ENCODE measurements at places on chromosomes 16 and 17. TPM values are rescaled to one million over a fixed set of nuclear protein-coding genes. Genes with fewer than 3 reads are reported as not detected.

GRCh38 chr16:3348547-3349167 lies 7.0 kb upstream of the OR2C1 start:
- H3K27ac ChIP-seq, result no peak overlapping the region
- no peaks in the 10 kb centered on the region for H3K36me3 ChIP-seq
- H3K27me3 ChIP-seq, result no peaks in the 10 kb centered on the region

DNA sequence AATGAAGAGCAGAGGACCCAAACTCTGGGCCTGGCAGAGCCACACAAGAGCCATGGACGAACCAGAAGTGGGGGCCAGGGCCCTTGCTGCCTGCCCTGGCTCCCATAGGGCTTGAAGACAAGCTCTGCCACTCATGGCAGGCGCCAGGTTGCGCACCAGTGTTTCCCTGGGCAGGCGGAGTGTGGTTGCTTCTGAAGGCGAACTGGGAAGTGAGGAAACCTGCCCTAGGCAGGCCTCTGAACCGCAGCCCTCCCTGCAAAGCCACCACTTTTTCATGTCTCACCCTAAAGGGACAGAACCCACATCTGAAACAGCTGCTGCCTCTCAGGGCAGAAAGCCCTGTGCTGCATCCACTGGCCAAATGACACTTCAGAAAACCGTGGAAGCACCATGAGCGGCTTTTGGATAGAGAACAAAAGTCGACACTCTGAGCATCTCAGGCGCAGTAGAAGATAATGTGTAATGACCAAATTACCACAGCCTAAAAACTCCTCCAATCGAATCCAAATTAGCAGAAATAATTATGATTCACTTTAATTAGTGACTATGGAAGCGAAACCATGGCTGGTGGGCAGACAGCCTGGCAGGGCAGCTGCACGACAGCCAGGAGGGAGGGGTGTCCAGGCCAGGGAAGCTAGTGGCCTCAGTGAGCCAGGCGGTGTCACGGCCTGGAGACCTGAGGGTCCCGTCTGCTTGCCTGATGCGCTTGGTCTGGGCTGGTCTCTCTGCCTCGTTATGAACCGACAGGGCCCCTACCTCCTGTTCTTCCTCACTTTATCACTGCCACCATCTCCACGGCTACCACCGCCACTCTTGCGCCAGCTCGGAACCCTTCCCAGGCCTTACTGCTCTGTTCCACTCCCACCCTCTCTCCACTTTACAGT lies 59.1 kb downstream of the PRMT7 start:
- H3K36me3 ChIP-seq, result no peaks in the 10 kb centered on the region
- DNase-seq, result no peak
- no peaks in the 10 kb centered on the region for H3K4me1 ChIP-seq
- H3K4me3 ChIP-seq, result no peak overlapping the region

The ARHGDIG gene
- total RNA-seq, result 1.7 TPM

GRCh38 chr16:54268340-54268739 lies 18.2 kb downstream of the IRX3 start:
- H3K36me3 ChIP-seq, result no peaks in the 10 kb centered on the region
- H3K4me3 ChIP-seq, result no peak overlapping the region
- H3K27me3 ChIP-seq, result no peaks in the 10 kb centered on the region
- no peak overlapping the region for H3K27ac ChIP-seq
- H3K4me1 ChIP-seq, result no peaks in the 10 kb centered on the region

The MAP1LC3B gene
- 55.9 TPM for total RNA-seq

GRCh38 chr17:57092171-57092570 lies 7.1 kb downstream of the AKAP1 start:
- H3K4me1 ChIP-seq, result peaks cover 91% of the 10 kb centered on the region
- H3K27me3 ChIP-seq, result no peaks in the 10 kb centered on the region
- no peak for DNase-seq
- peak overlapping the region; percentile 93 for H3K27ac ChIP-seq
- no peaks in the 10 kb centered on the region for H3K36me3 ChIP-seq

The AOC3 gene
- total RNA-seq, result 108 TPM

- no peaks in the 10 kb centered on the region for H3K4me1 ChIP-seq
- H3K4me3 ChIP-seq, result no peak overlapping the region
- no peak for DNase-seq
- H3K27me3 ChIP-seq, result no peaks in the 10 kb centered on the region
Measured at GRCh38 chr17:13756763-13757162, 155.0 kb upstream of the HS3ST3A1 start.

GRCh38 chr16:7185689-7186088 lies 147.0 kb upstream of the RBFOX1 start:
- DNase-seq, result no peak
- no peaks in the 10 kb centered on the region for H3K4me1 ChIP-seq
- H3K36me3 ChIP-seq, result no peaks in the 10 kb centered on the region
- no peak overlapping the region for H3K4me3 ChIP-seq

GRCh38 chr16:29820730-29821642 lies 724 bp downstream of the MVP start:
- H3K27me3 ChIP-seq, result no peaks in the 10 kb centered on the region
- peak overlapping the region; percentile 68 for H3K4me3 ChIP-seq
- DNase-seq, result no peak
- H3K36me3 ChIP-seq, result peaks cover 19% of the 10 kb centered on the region
- H3K4me1 ChIP-seq, result peaks cover 89% of the 10 kb centered on the region
- peak overlapping the region; percentile 81 for H3K27ac ChIP-seq

The SLC47A1 gene
- 0.17 TPM for total RNA-seq

- H3K27ac ChIP-seq, result no peak overlapping the region
- no peak overlapping the region for H3K4me3 ChIP-seq
- no peaks in the 10 kb centered on the region for H3K27me3 ChIP-seq
- peaks cover 90% of the 10 kb centered on the region for H3K36me3 ChIP-seq
- DNase-seq, result no peak
- peaks cover 4% of the 10 kb centered on the region for H3K4me1 ChIP-seq
Measured at GRCh38 chr17:56893503-56893902, 20.3 kb downstream of the TRIM25 start.

The PGS1 gene
- 30.7 TPM for total RNA-seq

DNA sequence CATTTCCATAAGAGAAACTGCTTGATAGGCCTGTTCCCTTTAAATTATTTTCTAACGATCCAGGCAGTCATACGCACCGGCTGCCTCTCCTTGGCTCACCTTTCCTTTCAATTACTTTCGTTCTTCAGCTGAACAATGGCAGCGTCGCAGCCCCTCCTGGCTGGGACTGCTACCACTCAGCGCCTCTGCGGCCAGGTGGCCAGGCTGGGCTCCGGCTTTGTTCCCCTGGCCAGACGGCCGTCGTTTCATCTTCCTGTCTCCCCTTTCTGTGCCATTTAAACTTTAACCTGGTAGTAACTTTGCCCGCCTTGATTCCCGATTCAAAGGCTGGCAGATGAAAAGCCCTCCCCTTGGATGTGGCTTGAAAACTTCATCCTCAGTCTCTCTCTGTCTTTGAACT lies 79.0 kb downstream of the C16orf78 start:
- H3K4me1 ChIP-seq, result no peaks in the 10 kb centered on the region
- peak overlapping the region; percentile 4 for H3K4me3 ChIP-seq
- DNase-seq, result no peak
- H3K27me3 ChIP-seq, result no peaks in the 10 kb centered on the region
- H3K36me3 ChIP-seq, result no peaks in the 10 kb centered on the region
